ENCODE measurements at places on chromosomes 2 and 18.

GRCh38 chr2:42979416-42979869, 187.1 kb upstream of the HAAO start:
- H3K4me1 ChIP-seq = peaks cover 58% of the 10 kb centered on the region
- H3K36me3 ChIP-seq = peaks cover 8% of the 10 kb centered on the region
- H3K27ac ChIP-seq = peak overlapping the region; percentile 97
- H3K27me3 ChIP-seq = no peaks in the 10 kb centered on the region
- H3K4me3 ChIP-seq = peak overlapping the region; percentile 17
- peak; percentile 55 for DNase-seq

DNA sequence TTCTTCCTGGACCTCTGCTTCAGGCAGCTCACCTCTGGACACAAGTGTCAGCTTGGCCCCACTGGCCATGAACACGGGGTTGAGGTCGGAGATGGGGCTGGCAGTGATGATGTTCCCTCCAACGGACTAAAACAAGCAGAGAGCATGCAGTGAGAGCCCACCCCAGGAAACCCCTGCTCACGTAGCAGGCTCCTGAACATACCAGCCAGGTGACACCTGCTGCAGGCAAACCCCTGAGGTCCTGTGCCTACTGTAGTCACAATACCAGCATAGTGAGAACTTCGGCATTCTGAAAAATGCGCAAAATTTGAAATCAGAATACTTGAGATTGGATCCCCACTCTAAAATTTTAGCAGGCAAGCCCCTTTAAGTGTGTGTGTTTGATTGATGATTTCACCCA, 32.9 kb downstream of the XDH start:
- H3K4me1 ChIP-seq = peaks cover 4% of the 10 kb centered on the region
- DNase-seq = no peak
- no peaks in the 10 kb centered on the region for H3K36me3 ChIP-seq
- no peak overlapping the region for H3K4me3 ChIP-seq
- H3K27me3 ChIP-seq = no peaks in the 10 kb centered on the region

DNA sequence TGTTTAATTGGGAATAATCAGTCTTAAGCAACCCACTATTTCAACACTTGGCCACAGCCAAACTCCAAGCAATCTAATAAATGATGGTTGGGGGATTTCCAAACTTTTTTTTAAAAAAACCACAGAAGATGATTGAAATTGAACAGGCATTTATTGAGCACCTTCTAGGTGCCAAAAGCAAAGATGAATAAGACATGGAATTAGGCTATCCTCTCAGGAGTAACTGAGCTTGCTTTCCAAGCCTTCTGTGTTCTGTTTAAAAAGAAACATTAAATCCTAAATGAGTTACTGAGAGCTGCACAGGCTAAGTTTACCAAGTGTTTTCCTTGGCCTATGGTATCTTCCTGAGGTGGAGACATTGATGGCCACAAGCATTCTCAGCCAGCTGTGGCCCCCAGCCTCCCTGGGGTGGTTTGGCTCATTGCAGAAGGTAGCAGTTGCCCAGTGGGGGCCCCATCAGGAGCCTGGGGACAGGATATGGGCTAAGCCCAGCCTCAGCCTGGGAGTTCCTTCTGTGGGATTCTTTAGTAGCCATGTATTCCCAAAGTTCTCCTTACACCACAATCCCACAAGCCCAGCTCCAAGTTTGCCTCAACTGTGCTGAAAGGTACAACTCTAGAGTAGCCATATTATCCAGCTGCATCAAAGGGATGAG, 174.3 kb downstream of the C1D start:
- no peak overlapping the region for H3K4me3 ChIP-seq
- DNase-seq = no peak
- H3K4me1 ChIP-seq = peaks cover 8% of the 10 kb centered on the region
- no peaks in the 10 kb centered on the region for H3K36me3 ChIP-seq

GRCh38 chr2:48200620-48201293, 294.5 kb upstream of the FBXO11 start:
- H3K4me3 ChIP-seq = no peak overlapping the region
- DNase-seq = no peak
- no peaks in the 10 kb centered on the region for H3K36me3 ChIP-seq
- peaks cover 9% of the 10 kb centered on the region for H3K4me1 ChIP-seq
- no peaks in the 10 kb centered on the region for H3K27me3 ChIP-seq

DNA sequence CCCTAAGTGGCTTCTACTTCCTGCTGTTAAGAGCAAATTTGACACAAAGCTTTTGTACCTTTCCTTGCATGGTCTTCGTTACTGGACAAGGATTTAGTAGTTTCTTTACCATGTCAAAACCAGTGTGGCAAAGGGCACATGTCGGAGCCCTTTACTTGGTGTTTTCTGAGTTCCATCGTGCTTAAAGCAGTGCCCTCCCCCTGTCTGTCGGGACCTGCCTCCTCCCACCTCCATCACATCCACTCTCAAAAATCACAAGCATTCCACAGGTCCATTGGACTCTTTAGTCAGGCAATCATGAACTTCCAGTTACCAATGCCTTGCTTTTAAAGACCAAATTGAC, 763 bp downstream of the CCDC141 start:
- H3K4me3 ChIP-seq = peak overlapping the region; percentile 57
- peaks cover 2% of the 10 kb centered on the region for H3K4me1 ChIP-seq
- no peak for DNase-seq
- no peaks in the 10 kb centered on the region for H3K27me3 ChIP-seq
- peak overlapping the region; percentile 78 for H3K27ac ChIP-seq

GRCh38 chr18:61394983-61395382, 61.8 kb downstream of the CDH20 start:
- no peak overlapping the region for H3K27ac ChIP-seq
- H3K4me1 ChIP-seq = no peaks in the 10 kb centered on the region
- peaks cover 2% of the 10 kb centered on the region for H3K27me3 ChIP-seq
- no peaks in the 10 kb centered on the region for H3K36me3 ChIP-seq
- H3K4me3 ChIP-seq = no peak overlapping the region

DNA sequence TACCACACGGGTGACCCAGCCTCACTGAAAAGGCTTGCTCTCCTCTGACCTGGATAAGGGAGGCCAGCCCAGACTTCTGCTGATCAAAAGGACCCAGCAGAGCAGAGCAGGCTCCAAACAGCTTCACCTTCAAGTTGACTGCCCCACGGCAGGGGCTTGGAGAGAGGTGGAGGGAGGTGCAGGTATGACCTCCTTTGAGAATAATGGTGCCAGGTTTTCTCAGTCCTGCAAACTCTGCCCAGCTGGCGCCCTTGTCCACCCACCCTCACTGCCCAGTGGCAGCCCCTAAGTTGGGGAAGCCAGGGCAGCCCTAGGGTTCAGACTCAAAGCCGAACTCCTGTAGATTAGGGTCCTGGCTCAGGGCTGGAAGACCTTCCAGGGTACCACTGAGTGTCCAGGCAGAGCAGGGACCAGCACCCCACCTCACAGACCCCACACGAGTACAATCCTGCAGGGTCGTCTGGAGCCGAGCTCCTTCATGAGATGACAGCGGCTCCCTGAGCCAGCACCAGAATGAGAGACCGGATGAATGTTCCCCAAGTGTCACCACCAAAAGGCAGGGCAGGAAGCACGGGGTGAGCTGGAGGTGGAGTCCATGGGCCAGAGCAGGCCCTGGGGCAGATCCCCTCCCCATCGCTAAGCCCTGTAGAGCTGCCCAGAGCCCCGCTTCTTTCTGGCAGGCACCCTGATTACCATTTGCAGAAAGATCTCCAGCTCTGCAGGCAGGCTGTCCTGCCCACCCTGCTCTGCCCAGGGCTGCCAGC, 3.6 kb upstream of the GPC1 start:
- no peak overlapping the region for H3K27ac ChIP-seq
- H3K36me3 ChIP-seq = no peaks in the 10 kb centered on the region
- H3K4me3 ChIP-seq = no peak overlapping the region

- no peak overlapping the region for H3K4me3 ChIP-seq
- DNase-seq = no peak
- H3K27ac ChIP-seq = no peak overlapping the region
These were observed 68.2 kb upstream of the LYPD1 start for GRCh38 chr2:132738223-132738622.

DNA sequence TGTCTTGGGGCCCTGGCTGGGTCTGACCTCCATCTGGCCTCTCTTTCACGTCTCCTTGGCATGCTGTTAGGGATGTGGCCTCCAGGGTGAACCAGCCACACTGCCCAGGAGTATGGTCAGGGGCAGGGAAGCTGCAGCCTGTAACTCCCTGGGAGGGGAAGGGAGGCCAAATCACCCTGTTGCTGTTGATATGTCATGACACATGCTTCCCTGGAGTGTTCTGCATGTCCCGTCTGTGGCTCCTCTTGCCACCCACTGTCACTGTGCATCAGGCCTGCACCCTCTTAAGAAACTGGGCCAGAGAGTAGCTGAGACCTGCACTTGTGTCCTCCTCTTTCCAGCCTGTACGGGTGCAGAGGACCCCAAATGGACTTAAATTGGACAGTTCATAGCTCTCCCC, 221.3 kb downstream of the FHOD3 start:
- no peak overlapping the region for H3K27ac ChIP-seq
- H3K4me1 ChIP-seq = no peaks in the 10 kb centered on the region
- no peaks in the 10 kb centered on the region for H3K36me3 ChIP-seq
- DNase-seq = no peak

DNA sequence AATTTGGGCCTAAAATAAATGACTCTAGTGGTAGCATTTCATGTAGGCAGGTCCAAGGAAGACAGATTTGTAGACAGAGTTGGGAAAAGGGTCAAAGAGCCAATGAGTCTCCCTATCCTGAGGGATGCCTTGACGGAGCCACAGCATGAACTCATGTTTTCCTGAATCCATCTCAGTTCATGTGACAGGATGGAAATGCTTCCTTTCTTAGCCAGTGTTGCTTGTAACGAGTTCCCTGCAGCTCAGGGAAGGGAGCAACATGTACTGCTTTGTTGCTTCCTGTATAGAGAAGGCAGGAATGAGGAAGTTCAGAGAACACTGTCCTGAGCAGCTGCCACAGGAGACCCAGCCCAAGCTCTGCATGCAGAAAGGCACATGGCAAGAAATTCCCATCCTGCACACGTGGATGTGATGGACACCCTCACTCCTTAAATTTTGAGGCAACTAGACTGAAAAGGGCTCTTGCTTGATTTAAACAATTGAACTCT, 27.9 kb downstream of the TMEM17 start:
- peaks cover 12% of the 10 kb centered on the region for H3K4me1 ChIP-seq
- H3K27me3 ChIP-seq = peaks cover 4% of the 10 kb centered on the region
- DNase-seq = no peak
- H3K27ac ChIP-seq = no peak overlapping the region

DNA sequence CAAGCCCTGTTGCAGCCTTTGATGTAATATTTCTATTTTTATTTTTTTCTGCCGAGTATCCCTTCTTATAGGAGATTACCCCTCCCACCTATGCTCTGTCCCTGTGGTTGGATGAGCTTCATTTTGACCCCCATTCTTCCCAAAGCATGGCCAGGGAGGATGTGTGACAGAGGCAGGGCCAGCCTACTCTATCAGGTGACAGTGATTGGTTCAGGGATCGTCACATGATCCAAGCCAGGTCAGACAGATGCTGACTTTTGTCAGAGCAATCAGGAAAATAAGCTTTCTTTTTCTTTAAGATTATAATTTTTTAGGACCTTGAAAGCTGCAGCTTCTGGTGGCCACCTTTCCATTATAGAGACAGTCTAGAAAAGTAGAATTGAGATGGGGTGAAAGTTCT, 314.3 kb downstream of the NUP35 start:
- DNase-seq = no peak
- H3K4me3 ChIP-seq = no peak overlapping the region
- H3K27ac ChIP-seq = no peak overlapping the region
- peaks cover 4% of the 10 kb centered on the region for H3K4me1 ChIP-seq
- H3K36me3 ChIP-seq = no peaks in the 10 kb centered on the region

DNA sequence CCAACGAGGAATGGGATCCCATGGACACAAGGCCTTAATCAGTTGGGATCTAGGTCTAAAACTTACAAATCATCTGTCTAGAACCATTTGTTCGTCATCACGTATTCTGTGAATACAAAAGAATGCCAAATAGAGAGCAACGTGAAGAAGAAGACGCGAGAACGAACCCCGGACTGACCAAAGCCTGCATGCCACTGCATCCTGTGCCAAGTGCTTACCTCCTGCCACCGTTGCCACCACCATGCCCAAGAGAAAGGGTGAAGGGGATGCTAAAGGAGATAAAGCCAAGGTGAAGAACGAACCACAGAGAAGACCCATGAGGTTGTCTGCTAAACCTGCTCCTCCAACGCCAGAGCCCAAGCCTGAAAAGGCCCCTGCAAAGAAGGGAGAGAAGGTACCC, 30.2 kb downstream of the ITSN2 start:
- no peak for DNase-seq
- H3K27ac ChIP-seq = no peak overlapping the region
- H3K4me1 ChIP-seq = peaks cover 6% of the 10 kb centered on the region
- peaks cover 1% of the 10 kb centered on the region for H3K36me3 ChIP-seq

- no peak overlapping the region for H3K27ac ChIP-seq
- DNase-seq = peak; percentile 60
- peaks cover 42% of the 10 kb centered on the region for H3K4me1 ChIP-seq
- no peaks in the 10 kb centered on the region for H3K36me3 ChIP-seq
- H3K27me3 ChIP-seq = peaks cover 65% of the 10 kb centered on the region
These were observed 127.4 kb downstream of the ARHGEF4 start for GRCh38 chr2:130963849-130964793.

GRCh38 chr2:39780825-39781600, 2.0 kb upstream of the THUMPD2 start:
- peaks cover 3% of the 10 kb centered on the region for H3K27me3 ChIP-seq
- no peak overlapping the region for H3K27ac ChIP-seq
- peaks cover 5% of the 10 kb centered on the region for H3K36me3 ChIP-seq
- peaks cover 15% of the 10 kb centered on the region for H3K4me1 ChIP-seq
- H3K4me3 ChIP-seq = peak overlapping the region; percentile 83

All from progenitor cell of endocrine pancreas (in vitro differentiated cells).